ENCODE measurements at places on chromosomes 3 and 15. TPM values are rescaled to one million over a fixed set of nuclear protein-coding genes. Genes with fewer than 3 reads are reported as not detected.

Gene BTLA
- not detected for total RNA-seq

DNA sequence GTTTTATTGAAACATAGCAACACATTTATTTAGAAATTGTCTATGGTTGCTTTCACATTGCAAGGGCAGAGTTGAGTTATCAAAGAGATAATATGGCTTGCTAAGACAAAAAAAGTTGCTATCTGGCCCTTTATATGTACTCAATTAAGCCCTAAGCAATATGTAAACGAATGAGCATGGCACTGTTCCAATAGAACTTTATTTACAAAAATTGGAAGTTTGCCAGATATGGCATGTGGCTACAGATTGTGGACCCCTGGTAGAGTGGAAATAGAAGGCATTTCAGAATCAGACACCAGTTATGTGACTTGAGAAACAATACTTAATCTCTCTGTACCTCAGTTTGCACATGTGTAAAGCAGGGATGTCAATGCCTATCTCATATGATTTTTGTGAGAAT lies 515.6 kb upstream of the SGO1 start:
- no peak for DNase-seq
- H3K27me3 ChIP-seq = no peaks in the 10 kb centered on the region
- H3K27ac ChIP-seq = no peak overlapping the region
- H3K36me3 ChIP-seq = no peaks in the 10 kb centered on the region
- no peak overlapping the region for H3K4me3 ChIP-seq
- H3K4me1 ChIP-seq = no peaks in the 10 kb centered on the region

DNA sequence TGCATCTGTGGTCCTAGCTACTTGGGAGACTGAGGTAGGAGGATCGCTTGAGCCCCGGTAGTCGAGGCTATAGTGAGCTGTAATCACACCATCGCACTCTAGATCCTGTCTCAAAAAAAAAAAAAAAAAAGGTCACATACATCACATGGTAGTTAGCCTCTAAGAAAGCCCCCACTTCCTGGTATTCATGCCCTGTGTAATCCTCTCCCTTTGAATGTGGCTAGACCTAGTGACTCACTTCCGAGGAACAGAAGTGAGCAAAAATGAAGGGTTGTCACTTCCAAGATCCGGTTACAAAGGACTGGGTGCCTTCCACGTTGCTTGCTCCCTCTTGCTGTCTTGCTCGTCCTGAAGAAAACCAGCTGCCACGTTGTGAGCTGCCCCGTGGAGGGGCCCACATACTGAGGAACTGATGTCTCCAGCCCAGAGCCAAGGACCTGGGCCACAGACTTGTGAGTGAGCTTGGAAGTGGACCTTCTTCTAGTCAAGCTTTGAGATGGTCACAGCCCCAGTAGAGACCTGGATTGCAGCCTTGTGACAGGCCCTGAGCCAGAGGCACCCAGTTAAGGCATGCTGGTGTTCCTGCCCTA lies 12.6 kb upstream of the LCTL start:
- H3K27ac ChIP-seq = no peak overlapping the region
- H3K4me1 ChIP-seq = peaks cover 5% of the 10 kb centered on the region
- H3K4me3 ChIP-seq = no peak overlapping the region
- no peak for DNase-seq
- H3K27me3 ChIP-seq = no peaks in the 10 kb centered on the region

DNA sequence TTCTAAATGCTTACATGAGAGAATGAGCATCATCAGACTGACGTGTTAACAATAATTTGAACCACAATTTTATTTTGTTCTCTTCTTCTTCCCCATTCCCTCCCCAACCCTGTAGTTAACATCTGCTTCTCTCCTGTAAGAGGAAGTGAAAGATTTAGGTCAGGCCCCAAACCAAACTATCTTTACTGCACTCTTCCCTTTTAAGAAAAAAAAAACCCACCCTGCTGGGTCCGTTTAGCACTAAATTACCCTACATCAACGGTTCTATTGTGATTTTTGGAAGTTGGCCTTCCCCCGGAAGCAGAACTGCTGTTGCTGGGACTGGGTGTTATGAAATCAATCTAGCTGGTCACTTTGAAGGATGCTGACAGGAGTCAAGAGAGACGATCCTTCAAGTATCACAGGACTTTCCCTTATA lies 49.4 kb downstream of the NFKBIZ start:
- H3K36me3 ChIP-seq = no peaks in the 10 kb centered on the region
- H3K4me1 ChIP-seq = peaks cover 3% of the 10 kb centered on the region
- no peaks in the 10 kb centered on the region for H3K27me3 ChIP-seq

- no peak overlapping the region for H3K4me3 ChIP-seq
- peaks cover 10% of the 10 kb centered on the region for H3K4me1 ChIP-seq
- peaks cover 5% of the 10 kb centered on the region for H3K36me3 ChIP-seq
- peaks cover 3% of the 10 kb centered on the region for H3K27me3 ChIP-seq
Measured at GRCh38 chr3:139746481-139746880, 68.7 kb upstream of the NMNAT3 start.
